Cortex of kidney (tissue), 1 donor: ENCODE measurements at places on chromosomes 5 and 9.

GRCh38 chr9:133522073-133522910 lies 2.5 kb downstream of the MYMK start:
- no peak for DNase-seq

- no peak for DNase-seq
Measured at GRCh38 chr5:42836070-42836769, 24.5 kb upstream of the SELENOP start.

DNA sequence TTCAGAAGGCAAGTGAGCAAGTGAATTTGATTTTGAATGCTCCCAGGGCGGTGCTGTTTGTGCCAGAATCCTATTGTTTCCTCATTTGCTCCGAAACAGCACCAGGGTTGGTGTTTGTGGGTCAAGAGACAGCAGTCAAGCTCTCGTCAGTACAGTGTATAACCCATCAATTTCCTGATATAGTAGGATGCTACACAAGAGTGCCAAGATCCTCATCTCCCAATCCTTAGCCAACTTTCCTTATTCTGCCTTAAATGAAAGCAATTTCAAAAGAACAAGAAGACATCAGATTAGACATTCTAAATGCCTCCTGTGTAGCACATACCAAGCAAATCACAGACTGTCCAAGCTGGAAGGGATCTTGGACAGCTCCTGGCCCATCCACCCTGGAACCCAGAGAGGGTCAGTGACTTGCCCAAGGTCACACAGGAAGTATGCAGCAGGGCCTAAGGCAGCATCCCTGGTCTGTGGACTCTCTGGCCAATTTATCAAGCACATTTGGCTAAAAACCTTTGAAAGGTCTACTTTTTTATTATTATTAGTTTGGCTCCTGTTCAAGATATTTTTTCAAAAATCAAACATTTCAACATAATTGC lies 4.5 kb downstream of the WHRN start:
- DNase-seq, result no peak

GRCh38 chr9:91690540-91691249 lies 259.3 kb downstream of the ROR2 start:
- no peak for DNase-seq

- no peak for DNase-seq
Measured at GRCh38 chr9:118059484-118060278, 355.5 kb downstream of the TLR4 start.

DNA sequence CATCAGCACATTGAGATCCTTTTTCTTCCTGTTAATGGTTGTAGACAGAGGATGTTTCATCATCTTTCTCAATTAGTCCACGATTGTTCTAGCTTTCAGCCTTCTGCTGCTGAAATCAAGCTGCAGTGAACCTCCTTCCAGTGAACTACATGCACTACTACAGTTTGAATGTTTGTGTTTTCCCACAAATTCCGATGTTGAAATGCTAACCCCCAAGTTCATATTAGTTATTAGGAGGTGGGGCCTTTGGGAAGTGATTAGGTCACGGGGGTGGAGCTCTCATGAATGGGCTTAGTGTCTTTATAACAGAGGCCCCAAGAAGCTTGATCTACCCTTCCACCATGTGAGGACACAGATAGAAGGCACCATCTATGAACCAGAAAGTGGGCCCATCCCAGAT lies 32.9 kb downstream of the NSG2 start:
- no peak for DNase-seq

DNA sequence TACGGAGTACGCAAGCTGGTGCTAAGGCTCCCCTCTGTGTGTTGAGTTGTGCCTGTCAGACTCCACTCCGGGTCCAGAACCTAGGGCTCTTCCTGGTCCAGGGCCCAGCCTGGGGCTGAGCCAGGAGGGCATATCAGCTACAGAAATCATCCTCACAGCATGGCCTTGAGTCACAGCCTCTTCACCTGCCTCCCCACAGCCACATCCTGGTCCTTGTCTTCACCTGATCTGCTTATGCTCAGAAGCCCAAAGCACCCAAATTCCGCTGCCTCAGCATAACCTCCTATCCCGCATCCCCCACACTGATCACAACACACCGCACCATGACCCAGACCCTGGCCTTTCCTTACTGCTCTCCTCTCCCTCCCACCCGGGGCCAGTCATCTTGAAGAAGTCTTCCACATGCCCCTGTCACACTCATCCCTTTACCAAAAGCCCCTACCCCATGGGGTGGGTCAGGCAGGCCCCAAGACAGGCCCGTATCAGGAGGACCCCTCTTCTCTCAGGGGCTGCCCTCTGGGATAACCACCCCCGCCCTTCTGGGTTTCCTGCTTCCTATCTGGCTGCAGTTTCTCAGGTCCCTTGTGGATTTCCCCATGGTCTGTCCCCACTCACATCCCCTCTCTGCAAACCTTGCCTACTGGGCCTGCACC lies 1.3 kb upstream of the IL3 start:
- DNase-seq, result no peak

DNA sequence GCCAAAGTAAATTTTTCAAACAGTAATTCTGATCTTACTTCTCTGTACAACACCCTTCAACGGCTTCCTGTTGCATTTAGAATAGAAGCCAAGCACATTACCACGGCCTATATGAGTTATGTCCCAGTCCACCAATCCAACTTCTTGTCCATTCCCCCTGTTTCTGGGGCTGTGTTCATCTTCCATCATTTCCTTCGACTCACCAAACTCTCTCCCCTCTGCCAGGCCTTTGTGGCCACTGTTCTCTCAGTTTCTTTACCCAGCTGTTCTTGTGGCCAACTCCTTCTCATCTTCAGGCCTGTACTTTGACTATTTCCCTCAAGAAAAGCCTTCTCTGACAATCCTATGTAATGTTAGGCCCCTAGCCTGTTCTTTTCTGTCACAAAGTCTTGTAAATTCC lies 259.4 kb upstream of the EFNA5 start:
- DNase-seq, result no peak

DNA sequence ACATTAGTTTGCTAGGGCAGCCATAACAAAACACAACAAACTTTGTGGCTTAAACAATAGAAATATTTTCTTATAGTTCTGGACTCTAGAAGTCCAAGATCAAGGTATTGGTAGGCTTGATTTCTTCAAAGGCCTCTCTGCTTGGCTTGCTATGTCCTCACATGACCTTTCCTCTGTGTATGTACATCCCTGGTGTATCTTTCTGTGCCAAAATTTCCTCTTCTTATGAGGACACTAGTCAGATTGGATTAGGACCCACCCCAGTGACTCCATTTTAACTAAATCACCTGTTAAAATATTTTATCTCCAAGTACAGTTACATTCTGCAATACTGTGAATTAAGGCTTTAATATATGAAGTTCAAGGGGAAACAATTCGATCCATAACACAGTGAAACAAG lies 168.9 kb upstream of the CCNH start:
- no peak for DNase-seq

DNA sequence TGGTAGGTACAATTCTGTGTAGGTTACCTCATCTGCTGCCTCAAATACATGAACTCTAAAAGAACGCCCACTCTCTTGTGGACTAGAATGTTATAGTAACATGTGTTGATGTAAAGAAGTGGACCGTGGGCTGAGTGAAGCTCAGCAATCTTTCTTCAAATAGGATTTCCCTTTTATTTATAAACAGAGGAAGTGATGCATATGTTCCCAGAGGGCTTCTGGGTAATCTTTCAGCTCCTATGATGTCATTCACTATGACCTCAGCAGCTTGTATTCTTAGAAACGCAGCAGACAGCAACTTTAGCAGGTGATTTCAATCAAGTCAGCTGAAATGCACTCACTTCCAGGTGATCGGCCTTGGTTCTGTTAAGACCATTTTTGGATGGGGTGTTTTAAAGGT lies 14.4 kb downstream of the F2RL2 start:
- DNase-seq, result no peak

DNA sequence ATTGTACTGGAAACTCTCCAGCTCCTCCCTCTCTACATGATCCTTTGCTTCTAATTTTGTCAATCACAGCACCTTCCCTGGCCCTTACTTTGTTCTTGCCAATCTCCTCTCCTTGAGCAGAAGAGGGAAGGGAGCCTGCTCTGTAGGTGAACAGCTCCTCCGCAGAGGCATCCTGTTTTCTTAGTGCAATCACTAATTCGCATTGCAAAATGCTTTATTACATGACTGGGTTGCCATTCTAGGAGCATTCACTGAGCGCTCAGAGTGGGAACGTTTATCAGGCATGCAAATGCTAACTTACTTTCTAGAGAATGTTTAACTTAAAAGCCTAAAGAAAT lies 416 bp upstream of the SNX18 start:
- no peak for DNase-seq

- DNase-seq, result no peak
Measured at GRCh38 chr5:170882345-170882744, 20.5 kb downstream of the RANBP17 start.

GRCh38 chr5:173041881-173042762 lies 14.0 kb upstream of the CREBRF start:
- no peak for DNase-seq

DNA sequence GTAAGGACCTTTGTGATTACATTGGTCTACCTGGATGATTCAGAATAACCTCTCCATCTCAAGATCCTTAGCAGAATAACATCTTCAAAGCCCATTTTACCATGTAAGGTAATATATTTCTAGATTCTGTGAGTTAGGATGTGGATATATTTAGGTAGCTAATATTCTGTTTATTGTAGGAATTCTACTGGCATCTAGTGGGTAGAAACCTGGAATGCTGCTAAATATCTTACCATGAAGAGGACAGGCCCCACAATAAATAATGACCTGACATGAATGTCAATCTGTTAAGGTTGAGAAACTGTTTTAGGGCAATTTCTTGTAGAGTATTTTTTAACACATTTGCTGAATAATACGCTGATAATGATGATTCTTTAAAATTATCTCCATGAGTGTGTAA lies 426.8 kb downstream of the MAN2A1 start:
- DNase-seq, result no peak

DNA sequence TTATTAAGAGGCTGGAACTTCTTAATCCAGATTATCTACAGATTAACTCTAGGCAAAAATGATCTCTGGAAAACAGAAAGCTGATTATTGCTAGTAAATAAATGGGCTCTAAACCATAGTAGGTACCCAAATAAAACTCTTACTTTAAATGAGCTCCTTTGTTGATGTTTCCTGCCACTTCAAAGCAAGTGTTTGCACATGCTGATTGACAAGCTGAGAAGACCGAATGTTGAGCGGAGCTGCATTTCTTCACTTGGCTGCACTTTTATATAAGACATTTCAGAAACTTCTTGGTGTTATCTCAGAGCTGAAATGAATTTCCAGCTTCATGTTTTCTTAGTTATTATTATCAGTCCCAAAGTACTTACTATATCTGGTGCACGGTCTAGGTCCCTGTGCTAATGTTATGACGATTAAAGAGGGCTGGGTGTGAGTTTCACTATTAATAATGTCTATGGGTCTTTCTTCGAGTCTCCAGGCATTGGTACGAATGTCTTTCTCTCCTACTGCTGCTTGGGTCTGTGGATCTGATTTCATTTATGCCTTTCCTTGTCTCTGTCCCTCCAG lies 58.6 kb upstream of the CTXN3 start:
- no peak for DNase-seq

DNA sequence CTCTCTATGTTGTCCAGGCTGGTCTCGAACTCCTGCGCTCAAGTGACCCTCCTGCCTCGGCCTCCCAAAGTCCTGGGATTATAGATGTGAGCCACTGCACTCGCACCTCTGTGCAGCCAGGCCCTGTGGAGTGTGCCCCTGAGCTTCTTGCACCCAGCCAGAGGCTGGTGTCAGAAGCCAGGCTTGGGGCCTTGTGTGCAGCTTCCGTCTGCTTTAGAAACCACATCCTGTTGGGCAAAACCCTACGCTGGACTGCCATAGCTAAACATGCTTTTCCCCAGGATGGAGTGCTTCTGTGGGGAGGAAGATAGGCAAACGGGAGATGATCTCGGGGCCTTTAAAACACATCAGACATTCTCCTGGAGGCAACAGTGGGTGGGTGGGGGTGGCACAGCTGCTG lies 40.1 kb downstream of the PRRT1B start:
- DNase-seq, result no peak

DNA sequence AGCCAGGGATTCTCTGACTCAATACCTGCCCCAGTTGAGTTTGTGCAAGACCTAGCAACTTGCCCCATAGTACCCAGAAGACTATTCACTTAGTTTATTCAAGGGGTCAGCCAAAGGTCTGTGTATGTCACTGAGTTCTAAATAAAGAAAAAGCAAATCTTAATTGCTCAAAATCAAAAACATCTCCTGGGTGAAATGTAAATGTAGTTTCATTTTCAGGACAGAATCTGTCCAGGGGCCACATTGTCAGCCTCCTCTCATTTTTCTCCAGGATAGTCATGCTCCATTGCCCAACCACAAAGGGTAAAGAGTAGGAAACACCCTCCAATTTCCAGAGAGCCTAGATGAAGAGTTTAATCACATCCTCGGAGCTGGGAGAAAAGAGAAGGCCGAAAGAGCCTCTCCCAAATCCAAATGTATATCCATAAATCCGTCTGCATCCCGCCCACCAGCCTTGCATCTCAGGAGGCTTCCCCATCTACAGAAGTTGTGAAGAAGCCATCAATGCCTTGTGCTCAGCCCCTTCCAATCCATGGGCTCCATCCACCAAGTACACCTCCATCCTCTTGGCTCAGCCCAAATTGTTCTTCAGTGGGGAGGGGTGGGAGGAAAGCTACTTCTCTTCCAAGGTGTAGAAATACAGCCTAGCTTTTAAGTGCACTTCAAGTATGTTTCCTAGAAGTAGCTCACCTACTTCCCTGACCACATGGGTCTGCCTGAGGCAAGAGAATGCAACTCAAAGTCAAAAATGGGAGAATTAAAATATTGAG lies 26.9 kb downstream of the ADAM19 start:
- DNase-seq, result no peak

DNA sequence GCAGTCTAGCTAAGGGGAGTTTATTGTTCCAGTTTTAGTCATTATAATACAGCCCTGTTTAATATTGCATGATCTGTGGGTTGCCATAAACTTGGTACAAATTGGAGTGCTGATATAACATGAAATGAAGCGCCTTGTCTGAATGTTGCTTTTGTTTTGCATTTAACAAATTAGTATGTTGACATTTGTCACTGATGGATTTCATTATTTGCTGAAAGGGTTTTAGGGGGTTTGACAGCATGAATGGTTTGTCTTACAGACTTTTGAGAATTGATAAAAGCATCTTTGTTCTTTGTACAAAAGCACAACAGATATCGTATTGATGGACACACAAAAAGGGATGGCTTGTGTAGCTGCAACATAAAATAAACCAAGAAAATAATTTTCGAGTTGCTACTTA lies 178.3 kb downstream of the AOPEP start:
- DNase-seq, result no peak

- DNase-seq, result no peak
Measured at GRCh38 chr9:26326563-26326962, 566.0 kb downstream of the CAAP1 start.

DNA sequence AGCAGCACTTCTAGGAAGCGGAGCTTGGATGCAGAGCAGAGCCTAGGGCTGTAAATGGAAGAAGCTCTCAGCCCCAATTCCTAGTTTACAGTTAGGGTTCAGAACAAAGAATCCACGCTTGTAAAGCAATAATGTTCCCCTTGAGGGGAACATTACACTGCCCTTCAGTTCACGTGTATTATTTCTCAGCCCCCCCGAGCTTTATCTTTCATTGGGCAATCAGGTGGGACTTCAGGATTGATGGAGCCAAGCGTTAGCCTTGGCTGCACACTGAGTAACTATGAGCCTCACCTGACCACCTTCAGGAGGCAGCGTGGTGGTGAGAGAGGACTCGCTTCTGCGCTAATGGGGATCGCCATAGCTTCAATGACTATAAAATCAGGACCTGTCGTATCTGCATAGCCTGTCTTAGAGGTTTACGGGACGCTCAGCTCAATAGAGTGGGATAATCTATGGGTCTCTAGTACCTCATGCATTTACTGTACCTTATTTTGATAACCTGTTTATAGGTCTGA lies 157.0 kb upstream of the RASEF start:
- no peak for DNase-seq
